Astrocyte of the hippocampus (primary cell): ENCODE measurements at places on chromosomes 6 and 20.

DNA sequence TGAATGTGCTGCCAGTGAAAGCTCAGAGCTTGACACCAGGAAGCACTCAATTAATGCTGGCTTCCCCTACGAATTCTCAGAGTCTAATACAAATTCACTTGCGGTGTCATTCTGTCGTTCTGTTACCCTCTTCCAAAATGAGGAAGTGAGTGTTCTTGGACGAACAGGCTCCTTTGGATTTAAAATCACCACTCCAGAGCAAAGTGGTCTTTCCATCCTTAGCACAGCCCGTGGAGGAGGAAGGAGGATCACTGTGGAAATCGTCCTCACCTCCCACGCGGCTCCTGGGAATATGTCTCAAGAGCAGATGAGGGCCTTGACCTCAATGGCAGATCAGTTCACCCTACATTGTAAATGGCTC lies 41.7 kb downstream of the RIOK1 start:
- DNase-seq, result no peak

- no peak for DNase-seq
Measured at GRCh38 chr6:142867355-142867801, 77.6 kb downstream of the HIVEP2 start.

- no peak for DNase-seq
Measured at GRCh38 chr6:129486327-129486726, 223.7 kb downstream of the ARHGAP18 start.

DNA sequence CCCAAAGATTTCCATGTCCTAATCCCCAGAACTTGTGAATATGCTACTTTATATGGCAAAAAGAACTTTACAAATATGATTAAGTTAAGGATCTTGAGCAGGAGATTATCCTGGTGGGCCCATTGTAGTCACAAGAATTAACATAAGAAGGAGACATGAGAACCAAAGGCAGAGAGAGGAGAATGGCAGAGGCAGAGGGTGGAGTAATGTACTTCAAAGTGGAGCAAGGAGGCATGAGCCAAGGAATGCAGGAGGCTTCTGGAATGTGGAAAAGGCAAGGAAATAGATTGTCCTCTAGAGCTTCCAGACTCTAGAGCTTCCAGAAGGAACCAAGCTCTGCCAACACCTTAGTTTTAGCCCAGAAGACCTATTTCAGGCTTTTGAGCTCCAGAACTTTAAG lies 147.4 kb downstream of the MOXD1 start:
- DNase-seq, result no peak

DNA sequence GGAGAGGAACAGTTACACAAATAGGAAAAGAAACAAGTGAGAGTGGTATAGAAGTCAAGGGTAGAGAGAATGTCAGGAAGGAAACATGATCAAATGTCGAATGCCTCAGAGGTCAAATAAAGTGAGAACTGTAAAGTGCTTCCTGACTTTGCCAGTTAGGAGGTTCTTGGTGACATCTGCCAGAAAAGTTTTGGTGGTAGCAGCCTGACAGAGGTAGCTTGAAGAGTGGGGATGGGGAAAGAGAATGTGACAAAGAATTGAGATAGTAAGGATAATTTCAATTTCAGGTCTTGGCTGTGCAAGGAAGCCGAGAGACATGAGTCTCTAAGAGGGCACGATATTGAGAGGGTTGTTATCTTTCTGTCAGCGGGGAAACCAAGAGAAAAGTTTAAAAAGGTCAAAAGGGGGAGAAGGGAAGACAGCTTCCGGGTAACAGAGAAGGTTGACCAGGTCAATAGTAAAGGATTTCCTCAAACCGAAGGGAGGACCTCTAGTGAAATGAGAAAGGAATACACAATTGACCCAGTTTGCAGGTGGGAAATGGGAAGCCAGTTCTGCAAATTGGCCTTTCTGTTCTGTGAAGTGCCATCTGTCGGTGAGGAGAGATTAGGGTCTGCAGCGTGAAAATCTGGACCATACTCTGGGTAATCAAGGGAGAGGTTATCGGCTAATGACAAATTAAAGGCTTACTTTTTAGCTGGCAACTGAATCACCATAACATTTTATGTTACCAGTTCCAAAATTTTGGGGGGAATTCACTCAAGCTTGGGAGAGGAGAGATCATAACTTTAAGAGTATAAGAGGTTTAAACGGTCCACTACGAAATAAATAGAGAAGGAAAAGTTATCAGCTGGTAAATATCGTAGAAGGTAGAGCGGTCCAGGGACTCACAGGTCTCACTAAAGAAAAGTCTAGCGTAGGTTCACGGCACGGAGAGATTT lies 973 bp upstream of the BRD2 start:
- peak; percentile 49 for DNase-seq

DNA sequence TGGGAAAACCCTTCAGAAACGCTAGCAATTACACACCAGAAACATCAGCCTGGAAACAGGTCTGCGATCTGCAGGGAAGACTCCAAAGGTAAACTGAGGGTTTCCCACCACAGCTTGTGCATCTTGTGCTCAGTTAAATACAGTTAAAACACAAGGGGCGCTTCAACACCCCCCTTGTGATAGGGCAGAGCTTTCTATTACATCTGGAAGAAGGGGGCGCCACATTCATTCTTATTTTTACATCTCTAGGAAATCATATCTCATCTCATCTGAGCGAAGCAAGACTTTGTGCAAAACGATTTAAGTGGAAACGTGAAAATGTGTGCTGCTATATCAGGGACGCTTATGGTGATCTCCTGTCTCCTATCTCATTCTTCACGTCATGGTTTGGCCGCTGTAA lies 58.5 kb downstream of the PRND start:
- DNase-seq, result no peak

- DNase-seq, result peak; percentile 22
Measured at GRCh38 chr6:156760377-156760776, 16.8 kb upstream of the ARID1B start.

- DNase-seq, result no peak
Measured at GRCh38 chr6:165173484-165173883, 135.9 kb downstream of the C6orf118 start.
